Activated gamma-delta T cell treated with anti-CD3 and anti-CD28 coated beads, Interleukin-2, amount 50 U/mL, for 16 hours (primary cell): ENCODE measurements at places on chromosomes 4 and X.

- DNase-seq = no peak
Observed at GRCh38 chr4:172813359-172813923, 355.2 kb upstream of the GALNT7 start.

GRCh38 chr4:15457406-15458201, 12.1 kb upstream of the CC2D2A start:
- DNase-seq = no peak

- DNase-seq = no peak
Observed at GRCh38 chr4:96146686-96147085, 306.8 kb downstream of the PDHA2 start.

GRCh38 chr4:160326110-160326509, 1223.2 kb downstream of the RAPGEF2 start:
- DNase-seq = no peak

DNA sequence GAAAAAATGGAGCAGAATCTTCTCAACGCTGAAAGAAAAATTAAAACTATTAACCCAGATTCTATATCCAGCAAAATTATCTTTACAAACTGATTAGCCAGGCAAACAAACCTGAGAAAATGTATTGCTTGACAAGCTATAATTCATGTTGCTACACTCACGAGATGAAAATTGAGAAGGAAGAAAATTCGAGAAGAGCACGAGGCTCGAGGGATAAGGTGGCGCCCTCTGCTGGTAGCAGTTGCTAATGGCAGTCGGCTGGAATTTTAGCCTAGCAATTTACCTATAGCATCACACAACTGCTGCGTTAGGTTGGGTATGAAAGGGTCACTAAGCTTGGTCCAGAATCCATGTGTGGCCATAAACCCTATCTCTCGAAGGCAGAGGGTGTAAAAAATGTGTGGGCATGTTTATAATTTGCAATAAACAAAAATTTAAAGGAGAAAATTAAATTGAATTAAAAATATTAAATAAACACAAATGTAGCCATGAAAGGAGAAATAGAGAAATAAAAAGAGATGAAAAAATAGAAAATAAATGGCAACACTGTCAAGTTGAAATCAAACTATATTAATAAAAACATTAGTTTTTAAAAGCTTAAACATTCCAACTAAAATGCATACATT, 126.6 kb downstream of the PPP4R3C start:
- peak; percentile 4 for DNase-seq

GRCh38 chr4:31964685-31965084, 1244.5 kb downstream of the PCDH7 start:
- no peak for DNase-seq
